ENCODE measurements at places on chromosomes 4 and X.
A peak's percentile ranks its signal among the peaks of the same experiment; 100 is the strongest.

- peak; percentile 52 for DNase-seq
Measured at GRCh38 chr4:159413306-159413943, 310.5 kb downstream of the RAPGEF2 start.

- DNase-seq = peak; percentile 31
Measured at GRCh38 chr4:31411565-31411964, 691.4 kb downstream of the PCDH7 start.

- peak; percentile 6 for DNase-seq
Measured at GRCh38 chr4:13597604-13598003, 29.9 kb downstream of the BOD1L1 start.

DNA sequence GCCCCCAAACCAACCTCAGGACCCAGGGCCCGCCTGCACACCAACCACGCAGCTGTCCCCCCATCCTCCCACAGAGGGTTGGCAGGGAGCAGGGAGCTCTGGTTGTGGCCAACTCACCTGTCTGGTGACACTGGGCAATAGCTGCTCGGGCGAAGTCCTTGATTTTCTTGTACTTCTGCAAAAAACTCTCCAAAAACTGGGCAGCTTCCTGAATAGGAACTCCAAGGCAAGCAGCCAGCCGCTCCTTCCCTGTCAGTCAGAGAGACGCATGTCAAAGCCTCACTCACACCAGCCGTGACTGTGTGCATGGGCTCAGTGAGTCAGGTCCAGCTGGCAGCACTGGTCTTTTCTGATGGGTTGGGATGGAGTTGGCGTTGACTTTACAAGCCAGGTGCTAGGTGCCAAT is 26.4 kb downstream of the NAT8L start:
- no peak for DNase-seq

DNA sequence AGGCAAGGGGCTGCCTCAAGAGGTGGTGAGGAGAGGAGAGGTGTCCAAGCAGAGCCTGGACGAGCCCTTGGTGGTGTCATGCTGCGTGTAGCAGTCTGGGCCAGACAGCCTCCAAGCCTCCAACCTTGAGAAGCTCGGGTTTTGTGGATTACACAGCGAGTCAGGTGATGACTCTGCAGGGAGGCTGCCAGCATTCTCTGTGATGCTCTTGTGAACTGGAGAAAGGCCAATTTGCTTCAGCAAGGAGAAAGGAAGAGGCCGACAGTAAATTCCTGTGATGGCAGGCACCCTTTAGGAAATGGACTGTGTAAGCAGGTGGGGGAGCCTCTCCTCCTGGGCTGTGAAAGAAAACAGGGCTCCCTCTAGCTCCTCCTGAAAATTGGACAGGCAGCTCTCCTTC is 36.0 kb upstream of the CD99L2 start:
- DNase-seq = peak; percentile 89

DNA sequence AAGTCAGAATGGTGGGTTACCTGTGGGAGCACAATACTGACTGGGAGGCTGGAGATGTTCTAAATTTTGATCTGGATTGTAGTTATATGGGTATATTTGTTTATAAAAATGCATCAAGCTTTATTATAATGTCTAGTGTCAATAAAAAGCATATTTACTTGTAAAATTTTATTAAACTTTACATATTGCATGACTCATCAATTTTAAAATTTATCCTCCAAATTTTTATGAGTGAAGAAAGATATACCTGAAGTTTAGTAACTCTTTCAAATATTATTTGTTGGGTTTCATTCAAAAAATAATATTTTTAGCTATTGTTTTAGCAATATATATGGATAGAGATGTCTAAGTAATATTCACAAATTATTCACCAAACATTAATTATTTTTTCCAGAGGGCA is 103.0 kb downstream of the ANXA5 start:
- DNase-seq = no peak

DNA sequence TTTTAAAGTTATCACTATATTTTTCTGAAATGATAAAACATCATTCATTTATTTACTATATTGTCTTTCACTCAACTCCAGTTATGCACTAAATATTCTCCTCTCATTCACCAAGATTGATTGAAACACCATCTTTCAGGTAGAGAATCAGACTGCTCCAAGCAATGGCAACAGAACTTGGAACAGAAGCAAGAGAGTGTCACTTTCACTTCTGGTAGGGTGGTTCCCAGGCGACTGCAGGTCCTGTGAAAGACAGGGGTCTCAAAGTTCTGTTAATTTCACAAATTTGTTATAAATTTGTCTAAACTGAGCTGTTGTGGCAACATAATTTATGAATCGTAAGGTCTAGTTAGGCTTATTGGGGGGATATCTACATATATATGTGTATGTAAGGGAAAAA is 47.8 kb downstream of the RHOH start:
- DNase-seq = no peak

GRCh38 chr4:15149839-15150592 is 147.7 kb downstream of the CPEB2 start:
- peak; percentile 83 for DNase-seq

DNA sequence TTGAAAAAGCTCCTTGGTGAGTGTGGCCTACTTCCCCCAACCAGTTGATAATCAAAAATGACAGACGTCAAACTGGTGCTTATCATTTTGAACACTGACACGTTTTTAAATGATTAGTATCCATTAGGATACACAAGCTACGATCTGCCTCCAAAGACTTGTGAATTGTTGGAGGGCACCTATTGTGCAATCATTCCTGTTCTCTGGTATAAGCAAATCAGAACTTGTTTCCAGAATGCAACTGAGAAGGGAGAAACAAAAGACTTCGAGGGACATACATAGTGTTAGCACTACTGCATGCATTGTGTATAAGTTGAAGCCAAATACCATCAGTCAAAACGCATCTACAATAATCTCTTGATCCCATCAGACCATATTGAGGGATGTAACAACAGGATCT is 11.6 kb downstream of the NPY2R start:
- no peak for DNase-seq

DNA sequence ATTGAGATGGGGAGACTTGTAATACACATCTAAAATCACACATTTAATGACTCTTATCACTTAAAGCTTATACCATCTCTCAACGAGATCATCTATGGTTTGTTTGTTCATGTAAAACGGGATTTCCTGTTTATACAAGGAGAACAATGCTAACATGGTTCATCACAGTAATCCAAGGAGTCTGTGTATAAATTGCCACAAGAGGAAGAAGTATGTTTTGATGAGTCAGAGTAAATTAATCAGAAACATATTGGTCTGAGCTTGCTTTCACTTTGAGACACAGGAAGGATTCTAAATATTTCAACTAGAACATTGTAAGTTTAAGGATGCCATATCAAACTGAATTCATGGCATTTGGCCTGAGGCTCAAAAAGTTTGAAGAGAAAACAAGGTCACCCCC is 594.1 kb downstream of the GLUD2 start:
- peak; percentile 77 for DNase-seq

DNA sequence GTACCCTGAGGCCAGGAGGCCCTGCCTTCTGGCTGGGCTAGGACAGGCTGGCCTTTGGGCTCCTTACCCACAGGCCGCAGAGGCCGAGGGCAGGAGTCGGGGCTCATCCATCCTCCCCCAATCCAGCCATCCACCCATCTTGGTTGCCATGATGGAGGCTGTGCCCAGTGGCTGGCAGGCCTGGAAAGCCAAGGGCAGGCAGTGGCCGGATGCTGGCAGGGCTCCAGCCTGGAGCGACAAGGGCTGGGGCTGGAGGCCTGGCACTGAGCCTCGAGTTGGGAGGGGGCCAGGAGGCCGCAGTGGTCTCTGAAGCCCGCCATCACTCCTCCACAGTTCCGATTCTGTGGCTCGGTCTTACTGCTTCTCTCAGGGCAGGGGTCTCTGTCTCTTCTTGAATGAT is 8.6 kb upstream of the BGN start:
- no peak for DNase-seq

- no peak for DNase-seq
Measured at GRCh38 chr4:14636563-14636962, 365.7 kb upstream of the CPEB2 start.

DNA sequence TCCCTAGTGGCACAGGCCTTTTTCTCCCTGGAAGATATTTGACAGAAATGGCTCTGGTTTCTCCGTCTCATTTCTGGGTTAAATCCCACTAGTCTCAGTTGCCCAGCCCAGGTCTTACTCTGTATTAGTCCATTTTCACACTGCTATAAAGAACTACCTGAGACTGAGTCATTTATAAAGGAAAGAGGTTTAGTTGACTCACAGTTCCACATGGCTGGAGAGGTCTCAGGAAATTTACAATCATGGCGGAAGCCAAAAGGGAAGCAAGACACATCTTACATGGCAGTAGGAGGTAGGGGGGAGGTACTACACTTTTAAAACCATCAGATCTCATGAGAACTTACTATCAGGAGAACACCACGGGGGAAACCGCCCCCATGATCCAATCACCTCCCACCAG is 81.9 kb downstream of the FHDC1 start:
- no peak for DNase-seq

DNA sequence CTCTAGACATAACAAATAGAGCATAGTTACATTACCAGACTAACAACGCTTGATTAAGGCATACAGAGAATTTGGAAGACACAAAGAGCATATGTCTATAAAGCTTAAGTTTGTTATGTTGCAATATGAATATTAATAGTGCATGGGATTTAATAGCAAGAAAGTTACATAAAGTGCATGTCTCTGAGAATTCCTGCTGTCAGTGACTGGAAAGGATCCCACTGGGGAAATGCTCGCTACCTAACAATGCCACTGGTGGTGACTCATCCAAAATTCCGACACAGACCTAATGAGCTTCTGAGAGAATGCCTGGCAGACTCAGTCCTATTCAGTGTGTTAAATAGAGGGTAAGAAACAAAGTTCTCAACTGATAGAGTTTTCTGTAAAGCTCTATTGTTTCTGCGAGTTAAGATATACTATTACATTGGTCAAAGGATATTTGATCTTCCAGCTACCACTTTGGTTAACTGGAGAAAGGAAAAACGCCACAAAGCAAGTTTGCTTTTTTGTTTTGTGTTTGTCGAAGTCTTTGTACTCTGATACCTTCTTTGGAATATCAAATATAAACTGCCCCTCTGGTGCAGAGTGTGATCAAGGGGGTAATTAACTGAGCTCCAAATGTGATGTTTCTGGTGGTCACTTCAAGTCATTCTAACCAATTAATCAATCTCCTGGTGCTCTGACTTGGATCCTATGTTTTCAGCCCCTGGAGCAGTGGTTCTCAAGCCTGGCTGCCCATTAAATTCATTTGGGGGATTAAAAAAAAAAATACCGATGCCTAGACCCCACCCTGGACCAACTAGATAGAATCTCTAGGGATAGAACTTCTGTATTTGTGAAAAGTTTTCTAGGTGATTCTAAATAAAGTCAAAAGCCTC is 107.9 kb downstream of the PALLD start:
- peak; percentile 94 for DNase-seq

- DNase-seq = peak; percentile 44
Measured at GRCh38 chr4:140049024-140049848, 104.7 kb downstream of the MAML3 start.

- no peak for DNase-seq
Measured at GRCh38 chrX:135295944-135296305, 13.4 kb upstream of the ETDC start.

GRCh38 chrX:150575419-150575814 is 7.0 kb downstream of the MTM1 start:
- DNase-seq = peak; percentile 36

DNA sequence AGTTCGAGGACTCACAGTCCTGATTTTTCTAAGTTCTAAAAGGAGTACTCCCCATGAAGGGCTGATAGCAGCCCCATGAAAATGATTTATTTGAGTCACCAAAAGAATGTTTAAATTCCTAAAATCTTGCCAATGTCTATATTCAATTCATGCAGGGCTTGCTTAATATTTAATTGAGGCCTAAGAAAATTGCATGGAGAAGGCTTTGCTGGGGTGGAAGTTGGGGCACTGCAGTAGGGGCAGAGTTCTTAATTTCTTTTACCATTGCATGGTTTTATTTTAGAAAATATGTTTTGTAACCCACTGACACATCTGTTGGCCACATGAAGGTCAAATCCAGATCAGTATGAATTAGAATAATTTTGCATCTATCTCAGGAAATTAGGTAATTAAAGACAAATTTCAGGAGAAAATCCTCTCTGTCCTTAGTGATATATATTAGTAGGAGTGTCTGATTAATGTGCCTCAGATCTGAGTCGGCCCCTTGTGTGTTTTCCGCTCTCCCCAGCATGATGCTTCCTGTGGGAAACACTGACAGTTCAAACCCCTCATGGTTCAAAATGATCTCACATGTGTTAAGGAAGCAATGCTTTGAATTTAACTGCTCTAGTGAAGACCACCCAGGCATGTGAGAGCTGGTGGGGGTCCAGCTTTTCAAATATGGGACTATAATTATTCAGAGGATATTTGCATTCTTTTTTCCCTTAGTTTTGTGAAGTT is 54.0 kb upstream of the EGFL6 start:
- peak; percentile 71 for DNase-seq

DNA sequence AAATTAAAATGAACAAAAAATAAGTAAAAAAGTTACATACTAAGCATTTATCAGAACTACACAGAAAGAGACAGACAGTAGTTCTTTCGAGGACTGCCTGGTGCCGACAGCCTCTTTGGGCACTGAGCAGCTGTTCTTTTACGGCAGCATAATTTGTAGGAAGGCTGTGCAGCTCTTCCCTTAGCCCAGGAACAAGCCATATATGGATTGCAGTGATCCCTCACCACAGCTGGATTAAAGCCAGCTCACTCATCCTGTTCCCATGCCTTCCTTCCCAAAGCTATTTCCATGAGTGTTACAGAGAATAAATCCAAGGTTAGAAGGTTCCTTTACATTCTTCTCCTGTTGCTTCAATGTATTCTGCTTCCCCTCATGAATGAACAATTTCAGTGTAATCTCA is 71.7 kb downstream of the DDX60L start:
- DNase-seq = peak; percentile 98

GRCh38 chr4:167238226-167238625 is 3.9 kb upstream of the SPOCK3 start:
- no peak for DNase-seq

- peak; percentile 79 for DNase-seq
Measured at GRCh38 chr4:153140294-153140693, 63.9 kb upstream of the TRIM2 start.

DNA sequence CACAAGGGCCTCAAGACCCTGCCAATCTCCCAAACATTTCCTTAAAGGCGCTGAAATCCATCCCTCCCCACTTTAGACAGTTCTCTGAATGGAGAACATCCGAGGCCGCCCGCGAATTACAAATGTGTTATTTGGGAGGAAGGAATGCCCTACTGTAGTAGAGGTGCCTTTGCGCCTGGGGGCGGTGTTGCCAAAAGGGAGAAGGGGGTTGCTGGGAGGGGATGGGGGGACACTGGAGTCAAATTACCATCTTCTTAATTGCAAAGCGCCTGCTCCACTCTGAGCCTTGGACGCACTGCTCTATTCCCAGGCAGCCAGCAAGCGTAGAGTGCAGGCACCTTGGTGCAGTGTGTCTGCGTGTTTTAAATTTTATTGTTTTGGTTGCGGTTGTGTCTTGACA is 2.7 kb downstream of the TMEM255A start:
- peak; percentile 3 for DNase-seq

GRCh38 chr4:153197301-153197700 is 6.9 kb upstream of the TRIM2 start:
- no peak for DNase-seq
